Mesenchymal stem cell (in vitro differentiated cells and primary cell): ENCODE measurements at places on chromosomes 13 and 19.

- no peak for DNase-seq
These were observed 27.7 kb downstream of the MLLT1 start for GRCh38 chr19:6252066-6252465.

DNA sequence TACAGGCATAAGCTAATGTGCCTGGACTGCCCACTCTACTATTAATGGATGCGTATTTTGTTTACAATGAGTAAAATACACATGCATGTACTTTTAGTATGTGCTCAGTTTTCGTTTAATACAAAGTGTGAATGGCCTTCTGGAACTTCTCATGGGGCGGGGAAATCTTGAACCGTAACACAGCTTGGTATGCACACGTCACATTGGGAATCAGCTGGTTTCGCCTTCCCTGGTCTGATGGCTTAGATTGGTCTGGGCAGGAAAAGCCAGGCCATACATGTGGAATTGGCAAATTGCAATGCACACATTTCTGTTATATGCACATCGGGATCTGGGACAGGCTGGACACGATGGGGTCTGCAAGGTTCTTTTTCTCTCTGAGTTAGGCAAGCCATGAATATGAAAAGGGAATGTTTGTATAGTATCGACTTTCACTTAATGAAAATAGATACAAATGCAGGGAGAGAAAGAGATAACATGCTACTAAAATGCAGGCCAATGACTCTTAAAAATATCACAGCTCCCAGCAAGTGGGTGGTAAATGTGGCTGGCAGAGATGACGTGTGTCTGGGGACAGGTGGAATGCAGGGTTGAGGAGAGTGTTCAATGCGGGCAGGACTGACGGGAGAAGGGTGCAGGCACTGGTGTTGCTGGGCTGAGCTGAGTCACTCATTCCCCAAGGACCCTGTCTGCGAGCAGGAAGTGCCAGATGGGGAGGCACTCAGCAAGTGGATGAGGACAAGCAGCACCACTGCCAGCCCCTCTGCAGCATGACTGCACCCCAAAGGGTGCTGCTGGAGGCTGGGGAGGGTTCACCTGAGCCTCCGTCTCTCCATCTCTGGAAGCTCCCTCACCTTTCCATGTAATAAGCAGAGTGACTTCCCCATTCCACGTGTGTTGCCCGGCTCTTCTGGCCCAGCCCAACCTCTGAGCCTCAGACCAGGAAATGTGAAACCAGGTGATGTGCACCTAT, 204.0 kb upstream of the GPR12 start:
- DNase-seq: peak; percentile 43

DNA sequence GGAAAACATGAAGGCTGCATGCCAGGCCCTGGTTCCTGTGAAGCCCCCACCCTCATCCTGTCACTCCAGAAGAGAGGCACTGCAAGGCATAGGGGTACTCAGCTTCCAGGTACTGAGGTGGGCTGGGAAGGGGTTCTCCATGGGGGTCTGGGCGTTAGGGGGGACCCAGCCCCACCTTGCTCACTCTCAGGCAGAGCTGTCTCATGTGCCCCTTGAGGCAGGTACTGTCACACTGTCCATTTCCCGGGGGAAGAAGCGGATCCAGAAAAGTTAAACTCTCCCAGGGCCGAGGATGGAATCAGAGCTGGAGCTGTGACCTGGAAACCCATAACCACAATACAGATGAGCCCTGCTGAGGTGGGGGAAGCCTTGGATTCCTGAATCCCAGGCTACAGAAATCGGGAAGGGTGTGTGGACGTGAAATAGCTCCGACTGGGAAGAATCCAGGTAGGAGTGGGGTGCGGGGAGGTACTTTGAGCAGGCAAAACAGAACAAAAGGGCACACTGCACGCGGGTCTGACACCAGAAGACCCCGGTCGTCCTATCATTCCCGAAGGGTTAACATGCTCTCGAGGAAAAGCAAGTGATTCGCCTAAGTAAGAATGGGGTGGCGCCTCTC, 540 bp upstream of the USE1 start:
- DNase-seq: no peak

DNA sequence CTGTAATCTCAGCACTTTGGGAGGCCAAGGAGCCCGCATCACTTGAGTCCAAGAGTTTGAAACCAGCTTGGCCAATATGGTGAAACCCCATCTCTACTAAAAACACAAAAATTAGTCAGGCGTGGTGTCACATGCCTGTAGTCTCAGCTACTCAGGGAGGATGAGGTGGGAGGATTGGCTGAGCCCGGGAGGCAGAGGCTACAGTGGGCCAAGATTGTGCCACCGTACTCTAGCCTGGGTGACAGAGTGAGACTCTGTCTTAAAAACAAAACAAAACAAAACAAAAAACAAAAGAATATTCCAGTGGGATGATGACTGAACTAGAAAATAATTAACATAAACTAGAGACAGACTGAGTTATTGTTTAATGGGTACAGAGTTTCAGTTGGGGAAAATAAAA, 81.7 kb upstream of the ABCC4 start:
- DNase-seq: no peak

DNA sequence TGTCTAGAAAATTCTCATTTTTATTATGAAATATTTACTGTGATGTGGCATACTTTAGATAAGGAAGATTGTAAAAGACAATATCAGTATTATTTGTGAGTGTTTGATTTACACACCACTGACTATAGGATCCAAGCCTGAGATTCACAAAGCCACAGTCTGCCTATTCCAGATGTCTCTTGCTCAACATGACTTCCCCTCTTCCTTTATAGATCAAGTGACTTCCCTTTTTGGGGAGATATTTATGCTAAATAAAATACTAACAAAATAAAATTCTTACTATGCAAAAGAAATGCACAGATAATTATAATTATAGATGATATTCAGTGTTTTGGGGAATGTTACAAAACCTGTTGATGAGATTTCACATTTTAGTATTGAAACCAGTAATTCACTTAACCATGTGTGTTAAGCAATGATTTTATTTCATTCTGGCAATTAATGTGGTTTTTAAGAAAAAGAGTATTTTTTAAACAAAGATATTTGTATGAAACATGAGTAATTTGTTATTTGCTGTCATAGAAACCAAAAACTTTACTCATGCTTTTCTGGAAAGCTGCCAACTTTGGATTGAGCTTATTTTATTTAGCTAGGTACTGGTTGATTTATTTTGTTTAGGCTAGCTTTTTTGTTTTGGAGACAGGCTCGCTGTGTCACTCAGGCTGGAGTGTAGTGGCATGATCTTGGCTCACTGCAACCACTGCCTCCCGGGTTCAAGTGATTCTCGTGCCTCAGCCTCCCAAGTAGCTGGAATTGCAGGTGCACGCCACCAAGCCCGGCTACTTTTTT, 13.7 kb upstream of the GPR183 start:
- DNase-seq: peak; percentile 80

- no peak for DNase-seq
These were observed 81.9 kb downstream of the RAB20 start for GRCh38 chr13:110479648-110480047.

- no peak for DNase-seq
These were observed 306.4 kb upstream of the ARGLU1 start for GRCh38 chr13:106874323-106874722.

DNA sequence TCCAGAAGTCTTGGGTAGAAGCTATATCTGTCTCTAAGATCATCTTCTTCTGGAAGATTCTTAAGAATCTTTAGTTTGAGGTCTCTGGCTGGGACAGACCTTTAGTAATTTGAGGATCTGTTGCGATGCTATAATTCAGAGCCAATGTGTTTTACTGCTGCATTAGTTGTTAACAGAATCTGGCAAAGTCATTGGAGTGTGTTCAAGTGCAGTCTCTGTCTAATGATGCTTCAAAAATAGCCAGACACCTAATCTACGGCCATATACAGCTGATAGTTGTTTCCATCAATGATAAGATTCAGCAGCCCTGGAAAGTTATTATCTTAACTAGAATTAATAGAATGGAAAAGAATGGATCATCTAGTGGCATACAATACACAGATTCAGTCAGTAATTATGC, 72.6 kb downstream of the CDK8 start:
- no peak for DNase-seq
